ENCODE measurements at places on chromosomes 6 and 20.

DNA sequence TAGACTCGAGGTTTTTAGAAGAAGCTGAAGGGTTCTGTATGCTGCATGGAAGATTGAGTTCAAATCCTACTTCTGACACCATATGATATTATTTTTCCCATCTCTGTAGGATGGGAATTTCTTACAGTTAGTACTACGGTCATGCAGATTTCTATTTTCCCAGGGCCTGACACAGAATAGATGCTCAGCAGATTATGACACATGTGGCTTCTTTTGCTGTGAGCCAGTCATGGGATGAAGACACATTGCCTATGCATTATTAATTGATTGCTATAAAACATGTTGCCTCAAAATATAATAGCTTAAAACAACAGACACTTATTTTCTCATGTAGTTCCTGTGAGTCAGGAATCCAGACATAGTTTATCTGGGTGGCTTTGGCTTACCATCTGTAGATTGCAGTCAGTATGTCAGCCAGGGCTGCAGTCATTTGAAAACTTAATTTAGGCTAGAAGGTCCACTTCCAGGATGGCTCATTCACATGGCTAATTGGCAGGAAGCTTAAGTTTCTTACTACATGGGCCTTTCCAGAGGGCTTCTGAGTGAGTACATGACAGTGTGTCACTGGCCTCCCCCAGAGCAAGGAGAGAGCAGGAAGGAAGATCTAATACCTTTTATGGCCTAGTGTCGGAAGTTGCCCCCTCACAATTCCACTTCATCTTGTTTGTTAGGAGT, 29.5 kb downstream of the TOP1 start:
- DNase-seq = no peak

GRCh38 chr6:53309901-53310300, 38.8 kb downstream of the ELOVL5 start:
- no peak for DNase-seq

DNA sequence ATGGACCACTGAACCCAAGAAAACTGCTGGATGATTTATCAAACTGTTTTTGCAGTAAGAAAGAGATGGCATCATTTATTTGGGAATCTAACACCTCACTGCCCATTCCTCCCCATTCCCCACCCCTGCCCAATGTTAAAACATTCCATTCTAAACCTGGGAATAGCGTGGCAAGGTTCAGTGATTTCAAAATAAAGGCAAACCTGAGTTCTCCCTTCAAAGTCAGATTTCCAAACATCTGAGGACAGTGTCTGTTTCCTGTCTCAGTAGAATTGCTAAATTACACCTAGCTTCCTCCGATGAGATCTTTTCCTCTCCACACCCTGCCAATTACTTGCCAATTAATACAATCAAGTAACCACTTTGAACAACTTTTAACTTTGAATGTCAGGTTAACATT, 127.4 kb upstream of the ARMC2 start:
- DNase-seq = no peak

- no peak for DNase-seq
Measured at GRCh38 chr6:155216312-155217046, 47.3 kb upstream of the CLDN20 start.

GRCh38 chr6:112466373-112467151, 119.4 kb downstream of the RFPL4B start:
- no peak for DNase-seq

DNA sequence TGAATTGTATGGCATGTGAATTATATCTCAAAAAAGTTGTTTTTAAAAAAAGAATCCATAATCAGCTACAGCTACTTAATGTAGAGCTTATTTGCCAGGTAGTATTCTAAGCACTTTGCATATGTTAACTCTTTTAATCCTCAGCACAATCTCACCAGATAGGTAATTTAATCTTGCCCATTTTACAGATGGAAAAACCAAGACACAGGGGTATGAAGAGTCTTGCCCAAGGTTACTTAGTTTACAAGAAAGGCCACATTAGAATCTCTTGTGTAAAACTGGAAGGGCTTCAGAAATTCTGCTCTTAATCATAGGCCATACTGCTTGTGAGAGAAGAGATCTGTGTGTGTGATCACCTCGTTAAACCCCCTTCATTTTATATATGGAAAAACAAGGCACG, 13.4 kb upstream of the RNF182 start:
- DNase-seq = no peak

Data from activated gamma-delta T cell (primary cell).